ENCODE measurements at places on chromosomes 5 and 9.

GRCh38 chr9:117258184-117258866, 156.5 kb downstream of the ASTN2 start:
- DNase-seq, result no peak

- DNase-seq, result no peak
Observed at GRCh38 chr9:33375238-33375840, 27.0 kb downstream of the AQP7 start.

DNA sequence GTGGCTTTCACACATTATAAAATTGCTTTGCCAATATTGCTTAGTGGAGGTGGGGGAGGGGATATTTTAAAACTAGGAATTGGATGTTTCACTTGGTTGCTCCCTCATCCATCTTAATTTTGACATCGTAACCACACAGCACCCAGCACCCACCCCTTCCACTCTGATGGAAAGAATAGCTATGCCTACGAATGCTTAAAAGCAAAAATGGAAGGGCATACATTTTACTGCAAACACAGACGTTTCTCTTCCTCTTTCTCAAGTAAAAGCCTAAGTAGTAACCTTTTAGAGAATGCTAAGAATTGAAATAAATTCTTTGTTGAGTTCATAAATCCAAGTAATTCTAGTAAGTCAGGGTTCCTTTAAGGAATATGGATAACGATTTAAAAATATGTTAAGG, 69.9 kb downstream of the JAKMIP2 start:
- no peak for DNase-seq

DNA sequence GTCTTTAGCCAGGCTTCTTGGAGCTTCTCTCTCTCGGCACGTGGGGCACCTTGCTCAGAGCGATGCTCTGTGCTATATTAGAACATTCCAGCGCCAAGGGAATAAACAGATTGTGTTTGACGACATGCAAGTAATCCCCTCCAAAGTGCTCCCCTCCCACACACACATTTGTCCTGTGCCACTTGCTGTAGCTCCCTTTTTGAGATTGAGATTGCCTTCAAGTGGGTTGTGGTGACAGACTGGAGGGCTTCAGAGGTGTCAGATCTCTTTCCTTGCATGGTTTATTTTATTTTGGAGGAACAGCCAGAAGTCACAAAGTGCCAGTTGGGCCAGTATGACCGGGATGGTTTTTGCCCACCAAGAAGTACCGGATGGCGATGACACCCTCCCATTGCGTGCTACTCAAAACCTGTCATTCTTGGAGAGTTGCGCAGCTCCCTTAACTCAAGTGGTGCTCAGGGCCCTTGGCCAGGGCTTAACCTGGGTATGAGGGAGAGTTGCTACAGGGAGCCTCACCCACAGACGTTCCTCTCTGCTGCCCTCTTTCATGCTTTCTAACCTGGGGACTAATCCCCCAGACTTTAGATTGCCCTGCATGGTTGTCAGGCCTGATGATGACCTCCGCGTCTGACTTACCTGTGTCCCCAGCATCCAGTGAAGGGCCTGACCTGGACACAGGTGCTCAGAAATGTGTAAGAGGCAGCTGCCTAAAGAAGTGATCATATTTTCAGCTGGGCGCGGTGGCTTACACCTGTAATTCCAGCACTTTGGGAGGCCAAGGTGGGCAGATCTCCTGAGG, 18.8 kb upstream of the RPL26L1 start:
- no peak for DNase-seq

DNA sequence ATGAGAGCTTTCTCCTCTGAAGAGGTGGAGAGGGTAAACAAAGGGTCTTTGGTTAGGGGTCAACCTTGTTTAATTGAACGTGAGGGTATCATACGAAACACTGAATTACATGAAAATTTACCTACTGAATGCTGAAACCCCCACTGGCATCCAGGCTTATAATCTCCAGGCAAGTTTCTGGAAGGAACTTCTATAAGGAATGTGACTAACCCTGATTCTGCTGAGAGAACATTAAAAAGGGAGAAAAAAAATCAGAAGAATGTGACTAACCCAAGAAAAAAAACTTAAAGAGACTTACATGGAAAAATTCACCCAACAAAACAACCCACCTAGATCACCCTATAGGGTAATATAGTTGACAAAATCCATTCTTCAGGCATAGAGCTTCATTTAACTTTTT, 55.5 kb downstream of the APC start:
- no peak for DNase-seq
